NCI-H2081 treated with DMSO at 0.1 percent for 48 hours (cell line): ENCODE measurements at places on chromosomes 2 and 18.
A peak's percentile ranks its signal among the peaks of the same experiment; 100 is the strongest.

GRCh38 chr2:168114040-168114439, 133.4 kb downstream of the STK39 start:
- DNase-seq, result no peak

DNA sequence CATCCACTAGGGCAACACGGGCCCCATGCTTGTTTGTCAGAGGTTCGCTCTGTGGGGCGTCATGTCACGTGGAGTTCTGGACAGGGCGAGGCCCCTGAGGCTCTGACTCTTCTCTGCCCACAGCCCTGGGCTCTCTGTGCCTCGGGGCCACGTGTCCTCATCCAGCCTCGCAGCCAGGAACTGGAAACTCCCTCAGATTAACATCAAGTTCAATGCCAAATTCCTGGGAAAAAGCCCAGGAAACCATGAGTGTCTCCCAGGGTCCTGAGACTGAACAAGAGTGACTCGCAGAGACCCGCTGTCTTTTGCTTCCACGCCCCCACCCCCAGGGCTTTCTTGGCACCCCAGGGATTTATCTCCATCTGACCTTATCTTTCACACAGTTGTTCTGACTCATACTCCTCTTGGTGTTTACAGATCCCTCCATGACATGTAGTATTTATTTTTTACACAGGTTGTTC, 174.0 kb upstream of the PIEZO2 start:
- no peak for DNase-seq

GRCh38 chr2:12052796-12053195, 306.4 kb downstream of the LPIN1 start:
- no peak for DNase-seq

DNA sequence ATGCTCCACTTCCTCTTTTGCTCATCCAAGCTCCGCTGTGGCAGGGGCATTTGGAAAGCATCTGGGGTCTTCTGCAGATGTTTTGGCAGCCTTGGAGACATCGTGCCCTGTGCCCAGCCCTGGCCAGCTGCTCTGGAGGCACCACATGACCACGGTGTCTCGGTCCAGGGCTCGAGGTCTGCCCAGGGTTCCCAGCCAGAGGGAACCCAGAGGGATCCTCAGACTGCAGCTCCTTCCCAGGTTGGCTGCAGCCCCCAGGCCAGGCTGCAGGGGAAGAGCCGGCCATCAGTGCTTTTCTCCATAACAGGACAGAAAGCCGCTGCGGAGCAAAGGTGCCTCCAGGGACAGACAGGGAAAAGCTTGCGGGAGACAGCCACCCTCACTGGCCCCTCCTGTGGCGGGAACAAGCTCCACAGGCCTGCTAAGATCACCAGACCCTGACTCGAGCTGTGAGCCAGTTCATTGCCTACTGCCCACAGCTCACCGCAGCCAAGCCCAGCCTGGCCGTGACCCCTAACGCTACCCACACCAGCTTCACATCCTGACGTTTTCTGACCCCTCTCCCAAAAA, 74.7 kb downstream of the SMAD7 start:
- no peak for DNase-seq

GRCh38 chr18:79798999-79799370, 1.2 kb downstream of the KCNG2 start:
- DNase-seq, result no peak

- DNase-seq, result no peak
Observed at GRCh38 chr2:84194949-84195644, 264.0 kb downstream of the SUCLG1 start.

- no peak for DNase-seq
Observed at GRCh38 chr2:172223601-172224054, 120.9 kb upstream of the DLX2 start.

GRCh38 chr18:32455361-32455760, 15.3 kb downstream of the GAREM1 start:
- no peak for DNase-seq

DNA sequence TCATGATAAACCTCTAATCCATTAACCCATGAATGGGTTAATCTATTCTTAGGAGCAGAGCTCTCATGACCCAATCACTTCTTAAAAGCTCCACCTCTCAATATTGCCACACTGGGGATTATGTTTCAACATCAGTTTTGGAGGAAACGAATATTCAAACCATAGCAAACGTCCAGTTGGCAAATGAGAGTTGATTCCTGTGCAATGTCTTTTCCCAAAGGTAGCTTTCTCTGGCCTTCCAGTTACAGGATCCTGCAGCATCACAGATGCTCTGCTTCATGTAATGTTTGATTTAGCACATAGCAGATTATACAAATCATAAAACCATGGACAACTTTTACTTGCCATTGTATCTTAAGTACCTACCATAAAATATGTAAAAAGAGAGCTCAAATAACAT, 481.0 kb downstream of the TNS1 start:
- no peak for DNase-seq

DNA sequence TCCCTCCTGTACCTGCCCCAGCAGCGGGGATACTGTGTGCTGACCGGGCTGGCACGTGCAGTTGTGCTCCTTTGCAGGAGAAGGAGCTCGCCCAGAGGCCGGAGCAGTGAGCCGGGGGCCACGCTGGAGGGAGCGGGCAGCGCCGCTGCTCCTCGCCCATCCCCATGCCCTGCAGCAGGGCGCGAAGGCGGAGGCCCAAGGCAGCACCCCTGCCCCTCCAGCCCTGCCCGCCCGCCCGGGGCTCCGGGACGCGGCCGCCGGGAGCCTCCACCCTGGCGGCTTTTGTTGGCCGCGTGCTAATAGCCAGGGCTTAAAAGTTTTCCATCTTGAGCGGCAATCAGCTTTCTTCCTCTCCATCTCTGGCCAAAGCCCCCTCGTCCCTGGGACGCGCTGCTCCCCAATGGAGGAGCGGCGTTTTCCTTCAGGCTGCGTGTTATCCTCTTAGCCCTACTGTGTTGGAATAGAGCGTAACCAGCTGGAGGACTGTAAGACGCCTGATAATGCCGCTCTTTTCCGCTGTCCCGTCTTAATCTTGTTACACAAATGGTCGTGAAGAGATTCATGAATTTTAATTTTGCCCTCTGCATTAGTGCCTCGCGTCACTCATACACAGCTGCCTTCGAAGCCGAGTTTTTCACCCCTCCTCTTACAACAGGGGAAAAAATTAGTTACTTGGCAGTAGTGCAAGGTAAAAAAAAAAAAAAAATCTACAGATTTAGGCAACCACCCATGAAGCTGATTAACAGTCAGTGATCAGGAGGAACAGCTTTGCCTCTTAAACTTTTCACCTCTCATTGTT, 172.9 kb upstream of the SIX3 start:
- peak; percentile 50 for DNase-seq

DNA sequence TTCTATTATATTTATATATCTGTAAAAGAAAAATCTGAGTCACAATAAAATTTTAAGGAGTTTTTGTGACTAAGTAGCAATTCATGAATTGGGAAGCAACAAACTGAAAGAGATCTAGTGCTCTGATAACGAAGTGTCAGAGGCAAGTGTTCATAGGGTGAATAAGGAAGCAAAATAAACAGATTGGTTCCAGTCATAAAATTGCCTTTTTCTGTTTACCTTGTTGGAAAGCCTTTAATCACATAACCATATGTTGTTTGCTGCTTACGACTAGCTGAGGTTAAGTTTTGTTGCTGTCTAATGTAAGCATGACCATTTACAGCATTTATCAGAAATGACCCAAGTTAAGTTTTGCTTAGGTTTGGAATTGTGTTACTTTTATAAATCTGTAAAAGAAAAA, 358.9 kb downstream of the ARL6IP6 start:
- DNase-seq, result no peak

GRCh38 chr18:58230438-58231179, 186.6 kb downstream of the NEDD4L start:
- no peak for DNase-seq

DNA sequence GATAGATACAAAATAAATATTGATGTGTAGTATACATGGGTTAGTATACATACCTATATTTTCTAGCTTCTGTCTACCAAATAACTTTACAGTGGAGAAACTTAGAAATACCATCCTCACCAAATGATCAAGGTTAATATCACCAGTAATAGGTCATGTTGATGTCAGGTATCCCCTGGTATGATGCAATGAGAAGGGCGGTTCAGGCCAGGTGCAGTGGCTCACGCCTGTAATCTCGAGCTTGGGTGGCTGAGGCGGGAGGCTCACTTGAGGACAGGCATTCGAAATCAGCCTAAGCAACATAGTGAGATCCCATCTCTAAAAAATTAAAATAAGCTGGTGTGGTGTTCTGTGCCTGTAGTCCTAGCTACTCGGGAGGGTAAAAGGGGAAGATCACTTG, 38.6 kb downstream of the CIB4 start:
- DNase-seq, result no peak

GRCh38 chr2:60353863-60354262, 199.6 kb downstream of the BCL11A start:
- no peak for DNase-seq

DNA sequence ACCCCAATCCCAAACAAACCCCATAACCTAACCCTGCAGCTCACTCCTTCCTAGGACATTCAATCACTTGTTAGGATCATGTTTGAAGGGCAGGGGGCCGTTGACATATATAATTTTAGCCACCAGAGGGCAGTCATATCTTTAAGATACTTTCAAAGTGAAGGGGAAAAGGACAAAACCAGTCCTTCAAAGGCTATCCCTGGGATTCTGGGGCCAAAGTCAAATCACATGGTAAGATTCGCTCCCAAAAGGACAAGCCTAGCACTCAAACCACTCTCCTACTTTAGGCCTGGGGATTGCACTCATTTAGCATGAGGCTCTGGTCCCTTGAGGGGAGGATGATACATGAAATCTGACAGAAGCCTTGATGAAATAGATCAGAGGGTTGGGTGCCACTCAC, 44.6 kb downstream of the HAUS1 start:
- no peak for DNase-seq

- DNase-seq, result peak; percentile 70
Observed at GRCh38 chr2:175431101-175431946, 249.8 kb upstream of the ATP5MC3 start.

GRCh38 chr18:56672391-56672790, 21.2 kb downstream of the WDR7 start:
- no peak for DNase-seq

GRCh38 chr2:200305797-200306195, 697 bp upstream of the SPATS2L start:
- no peak for DNase-seq

- no peak for DNase-seq
Observed at GRCh38 chr18:48412339-48412929, 3.3 kb upstream of the ZBTB7C start.

DNA sequence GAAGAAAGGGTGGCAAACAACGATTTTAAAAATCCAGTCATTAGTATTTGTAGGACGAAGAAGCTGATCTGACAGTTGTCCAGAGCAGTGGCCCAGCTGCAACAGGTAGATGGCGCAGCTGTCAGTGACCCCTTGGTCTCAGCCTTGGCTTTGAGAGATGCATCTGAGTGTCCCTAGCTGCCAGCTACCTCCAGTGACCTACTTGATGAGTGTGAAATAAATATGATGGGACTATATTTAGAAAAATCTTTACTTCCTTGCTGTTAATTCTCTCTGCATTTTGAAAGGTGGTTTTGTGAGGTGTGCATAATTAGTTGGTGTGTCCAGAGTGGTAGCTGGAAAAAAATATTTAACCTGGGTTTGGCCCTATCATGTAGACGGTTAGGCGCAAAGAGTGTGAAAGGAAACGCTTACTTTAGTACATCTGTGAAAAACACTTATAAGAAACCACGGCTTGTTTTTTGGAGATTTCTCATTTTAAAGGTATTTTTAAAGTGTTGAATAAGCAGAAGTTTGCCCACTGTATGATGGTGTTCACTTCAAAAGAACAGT, 963 bp downstream of the INPP1 start:
- DNase-seq, result no peak

DNA sequence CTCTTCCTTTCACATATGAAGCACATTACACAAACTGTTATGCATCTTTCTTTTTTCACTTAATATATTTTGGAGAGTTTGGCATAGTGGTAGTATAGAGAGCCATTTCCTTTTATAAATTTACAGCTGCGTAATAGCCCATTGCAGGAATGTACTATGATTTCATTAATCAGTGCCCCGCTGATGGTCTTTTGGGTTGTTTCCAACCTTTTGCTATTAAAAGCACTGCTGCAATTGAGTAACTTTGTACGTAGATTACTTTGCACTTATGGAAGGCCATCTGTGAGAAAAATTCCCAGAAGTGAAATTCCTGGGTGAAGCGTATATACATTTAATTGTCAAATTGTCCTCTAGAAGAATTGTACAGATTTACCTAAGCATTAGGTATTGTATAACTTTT, 565.3 kb upstream of the ZNF804A start:
- DNase-seq, result no peak

- DNase-seq, result no peak
Observed at GRCh38 chr2:24515831-24516230, 24.8 kb downstream of the NCOA1 start.

- DNase-seq, result no peak
Observed at GRCh38 chr2:58616961-58617360, 375.8 kb upstream of the FANCL start.

- no peak for DNase-seq
Observed at GRCh38 chr18:47800248-47800647, 130.2 kb downstream of the SMAD2 start.

GRCh38 chr2:38477006-38477405, 99.9 kb upstream of the ATL2 start:
- no peak for DNase-seq

DNA sequence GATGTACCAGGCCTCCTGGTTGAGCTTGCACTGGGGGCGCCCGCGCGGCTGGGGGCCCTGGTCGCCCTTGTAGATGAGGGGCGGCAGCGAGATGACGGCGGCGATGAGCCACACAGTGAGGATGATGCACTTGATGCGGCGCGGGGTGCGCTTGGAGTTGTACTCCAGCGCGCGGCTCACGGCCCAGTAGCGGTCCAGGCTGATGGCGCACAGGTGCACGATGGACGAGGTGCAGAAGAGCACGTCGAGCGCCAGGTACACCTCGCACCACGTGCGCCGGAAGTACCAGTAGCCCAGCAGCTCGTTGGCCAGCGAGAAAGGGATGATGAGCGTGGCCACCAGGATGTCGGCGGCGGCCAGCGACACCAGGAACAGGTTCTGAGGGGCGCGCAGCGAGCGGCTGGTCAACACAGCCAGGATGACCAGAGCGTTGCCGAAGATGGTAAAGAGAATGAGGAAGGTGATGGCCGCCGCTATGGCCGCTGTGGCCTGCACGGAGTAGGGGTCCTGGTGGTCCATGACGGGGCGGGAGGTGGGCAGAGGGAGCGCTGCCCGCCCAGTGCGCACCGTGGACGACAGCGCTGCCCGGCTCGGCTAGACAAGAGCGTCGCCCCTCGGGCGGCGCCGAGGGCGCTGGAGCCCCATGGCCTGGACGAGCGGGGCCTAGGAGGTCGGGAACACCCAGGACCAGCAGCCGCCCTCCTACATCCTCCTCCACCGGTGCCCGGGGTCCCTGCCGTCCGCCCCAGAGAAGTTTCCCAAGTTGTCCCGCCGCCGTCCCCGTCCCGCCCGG, 544 bp downstream of the ADRA2B start:
- no peak for DNase-seq

- no peak for DNase-seq
Observed at GRCh38 chr2:98857001-98857400, 79.0 kb downstream of the CRACDL start.
